ENCODE measurements at places on chromosomes 7 and 10. TPM values are rescaled to one million over a fixed set of nuclear protein-coding genes. Genes with fewer than 3 reads are reported as not detected.

Gene UPK3B
- not detected for total RNA-seq

Gene NAT16
- not detected for total RNA-seq

Gene TAC1
- not detected for total RNA-seq

Gene CLCN1
- not detected for total RNA-seq

Gene NANOS1
- 0.96 TPM for total RNA-seq

Gene OR6V1
- total RNA-seq = not detected

Gene STRA8
- not detected for total RNA-seq

Gene THSD7A
- 0.58 TPM for total RNA-seq
